ENCODE measurements at places on chromosomes 2 and 18. TPM values are rescaled to one million over a fixed set of nuclear protein-coding genes. Genes with fewer than 3 reads are reported as not detected.

KDSR gene
- total RNA-seq, result 72.4 TPM

PKDCC gene
- total RNA-seq, result 225 TPM

MGAT5 gene
- total RNA-seq, result 43.9 TPM

RBKS gene
- 3.1 TPM for total RNA-seq

GRCh38 chr2:47091118-47091517 lies 64.0 kb downstream of the STPG4 start:
- DNase-seq, result no peak

DNA sequence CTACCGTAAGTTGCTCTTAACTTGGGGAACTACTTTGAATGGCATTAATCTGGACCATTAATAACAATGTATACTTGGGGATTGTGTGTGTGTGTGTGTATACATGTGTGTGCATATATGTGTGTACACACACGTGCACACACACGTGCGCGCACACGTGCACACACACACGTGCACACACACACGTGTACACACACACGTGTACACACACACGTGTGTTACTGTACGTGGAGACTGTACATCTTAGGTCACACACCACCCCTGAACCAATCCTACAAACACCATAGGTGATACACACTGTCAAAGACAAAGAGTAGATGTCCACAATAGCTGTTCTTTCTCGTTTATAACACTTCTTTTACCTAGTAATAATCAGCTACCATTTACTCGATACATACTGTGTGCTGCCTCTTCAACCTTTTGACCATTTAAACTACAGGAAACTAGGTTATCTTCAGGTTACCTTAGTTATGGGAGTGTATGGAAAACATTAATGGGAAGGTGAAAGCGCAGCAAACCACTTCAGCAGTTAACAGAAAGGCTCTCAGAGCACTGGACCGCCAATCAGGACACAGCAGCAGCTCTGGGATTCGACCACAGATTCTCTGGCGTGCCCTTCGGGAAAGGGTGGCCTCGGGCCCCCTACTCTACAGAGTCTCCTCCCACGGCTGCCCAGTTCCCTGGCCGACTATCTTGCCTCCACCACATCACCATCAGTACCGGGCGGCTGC lies 894 bp upstream of the GCC2 start:
- no peak for DNase-seq

GRCh38 chr2:238726670-238727584 lies 121.0 kb upstream of the TWIST2 start:
- DNase-seq, result no peak

- DNase-seq, result no peak
These were observed 198.7 kb downstream of the MEIS1 start for GRCh38 chr2:66633631-66634030.

ABHD1 gene
- total RNA-seq, result 0.27 TPM

- no peak for DNase-seq
These were observed 7.8 kb downstream of the RAX start for GRCh38 chr18:59265246-59265973.

DNA sequence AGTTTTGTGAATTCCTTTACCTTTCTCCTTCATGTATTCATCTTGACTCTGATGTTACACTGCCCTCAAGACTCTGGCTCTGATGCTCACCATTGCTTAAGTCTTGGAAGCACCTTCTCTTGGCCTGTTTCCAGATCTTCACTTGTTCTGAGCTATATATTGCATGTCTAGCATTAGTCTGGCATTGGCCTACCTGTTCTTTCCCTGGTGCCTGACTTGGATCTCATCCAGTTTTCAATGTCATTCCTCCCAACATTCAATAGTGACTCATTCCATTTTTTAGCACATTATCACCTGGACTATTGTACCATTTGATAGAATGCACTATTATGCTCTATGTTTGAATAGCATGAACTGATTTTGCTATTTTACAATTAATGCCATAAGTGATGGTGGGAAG lies 127.3 kb upstream of the NYAP2 start:
- DNase-seq, result no peak

GRCh38 chr2:207970147-207970825 lies 55.0 kb downstream of the PLEKHM3 start:
- DNase-seq, result no peak

GRCh38 chr2:10452312-10452711 lies 4.2 kb upstream of the ODC1 start:
- no peak for DNase-seq

FEV gene
- not detected for total RNA-seq

SERPINB13 gene
- total RNA-seq, result not detected

NGEF gene
- 0.81 TPM for total RNA-seq

- DNase-seq, result no peak
These were observed 129.1 kb upstream of the SMAD2 start for GRCh38 chr18:48059455-48060010.

DNA sequence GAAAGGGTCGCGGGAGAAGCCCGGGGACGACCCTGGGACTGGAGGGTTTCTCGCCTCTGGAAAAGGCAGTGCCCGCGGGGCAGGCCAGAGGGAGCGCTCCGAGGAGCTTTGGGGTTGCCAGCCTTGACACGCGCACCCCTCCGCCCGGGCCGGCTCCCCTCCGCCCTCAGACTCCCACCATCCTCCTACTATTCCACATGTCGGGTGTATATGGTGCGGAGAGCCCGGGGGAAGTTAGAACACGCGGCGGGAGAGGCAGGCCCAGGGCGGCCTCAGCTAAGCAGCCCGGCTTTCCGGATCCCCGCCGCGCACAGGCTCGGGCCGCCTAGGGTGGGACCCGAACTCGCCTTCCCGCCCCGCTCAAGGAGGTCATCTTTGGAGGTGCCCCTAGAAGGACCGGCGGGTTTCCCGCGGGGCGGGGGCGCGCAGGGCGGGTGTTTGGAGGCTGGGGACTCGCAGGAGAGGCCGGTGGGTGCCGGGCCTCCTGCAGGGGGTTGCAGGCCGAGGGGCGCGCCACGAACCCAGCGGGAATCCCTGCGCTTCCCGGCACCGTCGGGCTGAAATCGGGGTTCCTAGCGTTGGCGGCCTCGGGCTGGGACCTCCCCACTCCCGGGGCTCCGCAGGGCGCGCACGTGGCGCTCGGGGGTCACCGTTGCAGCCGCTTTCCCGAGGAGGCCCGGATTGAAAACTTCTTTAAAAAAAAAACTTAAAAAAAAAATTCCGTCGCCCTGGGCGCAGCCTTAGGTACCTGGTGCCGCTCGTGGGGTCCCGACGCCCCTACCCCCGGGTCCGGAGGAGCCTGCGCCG lies 3.7 kb downstream of the NFATC1 start:
- no peak for DNase-seq

DNA sequence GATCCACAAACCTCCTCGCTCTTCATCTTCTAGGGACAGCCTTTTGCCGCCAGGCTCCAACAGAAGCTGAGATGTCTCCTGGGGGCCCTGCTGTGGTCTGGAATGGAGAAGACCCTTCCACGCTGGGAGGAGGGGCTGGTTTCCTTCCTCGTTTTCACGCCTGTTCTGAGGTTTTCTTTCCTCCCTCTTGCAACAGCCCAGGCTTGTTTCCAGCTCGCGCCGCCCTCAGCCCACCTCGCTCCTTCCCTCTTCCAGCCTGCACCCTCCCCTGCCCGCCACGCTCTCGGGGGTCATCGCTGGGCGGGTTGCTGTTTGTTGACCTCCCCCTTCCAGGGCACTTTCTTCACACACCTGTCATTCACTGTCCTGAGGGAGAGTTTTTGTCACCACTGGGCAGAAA lies 55.4 kb downstream of the VAPA start:
- no peak for DNase-seq

Measured in thoracic aorta (tissue), 2 donors.